Daoy (cell line): ENCODE measurements at places on chromosomes 5 and 9.

DNA sequence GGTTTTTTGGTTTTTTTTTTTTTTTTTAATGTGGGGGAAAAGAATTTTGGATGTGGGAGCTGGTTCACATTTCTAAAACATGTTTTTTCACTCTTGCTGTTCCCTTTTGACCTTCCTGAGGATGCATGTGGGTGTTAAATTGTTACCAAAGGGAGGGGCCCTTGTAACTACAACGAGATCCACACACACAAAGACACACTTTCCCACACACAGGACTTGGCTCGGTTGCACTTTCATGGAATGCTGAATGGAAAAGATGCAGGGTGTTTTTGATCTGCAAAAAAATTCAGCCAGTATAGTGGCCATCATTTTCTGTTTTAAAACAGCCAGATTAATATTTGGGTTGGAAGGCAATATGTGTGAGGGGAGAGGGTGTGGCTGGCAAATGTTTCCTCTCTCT lies 576.9 kb downstream of the EBF1 start:
- no peak for DNase-seq

DNA sequence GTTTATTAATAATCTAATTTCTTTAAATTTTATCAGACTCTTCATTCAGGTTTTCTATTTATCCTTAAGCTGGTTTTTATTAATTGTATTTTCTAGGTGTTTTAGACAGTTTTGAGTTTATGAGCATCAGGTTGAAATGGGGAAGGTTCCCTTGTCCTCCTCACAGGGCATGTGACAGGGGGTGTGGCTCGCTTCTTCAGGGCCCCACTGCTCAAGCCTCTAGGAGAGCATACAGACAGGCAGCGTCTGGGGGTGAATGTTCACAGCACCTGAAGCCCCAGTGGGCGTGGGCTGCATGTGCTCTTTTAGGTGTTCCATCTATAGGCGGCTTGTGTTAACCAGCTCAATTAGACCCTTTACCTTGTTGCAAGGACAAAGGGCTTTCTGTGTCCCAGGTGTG lies 78.2 kb upstream of the RUFY1 start:
- DNase-seq = no peak

GRCh38 chr5:94613583-94613982 lies 4.8 kb downstream of the KIAA0825 start:
- DNase-seq = peak; percentile 19

- DNase-seq = no peak
These were observed 25.9 kb downstream of the CDC42SE2 start for GRCh38 chr5:131289738-131290137.

DNA sequence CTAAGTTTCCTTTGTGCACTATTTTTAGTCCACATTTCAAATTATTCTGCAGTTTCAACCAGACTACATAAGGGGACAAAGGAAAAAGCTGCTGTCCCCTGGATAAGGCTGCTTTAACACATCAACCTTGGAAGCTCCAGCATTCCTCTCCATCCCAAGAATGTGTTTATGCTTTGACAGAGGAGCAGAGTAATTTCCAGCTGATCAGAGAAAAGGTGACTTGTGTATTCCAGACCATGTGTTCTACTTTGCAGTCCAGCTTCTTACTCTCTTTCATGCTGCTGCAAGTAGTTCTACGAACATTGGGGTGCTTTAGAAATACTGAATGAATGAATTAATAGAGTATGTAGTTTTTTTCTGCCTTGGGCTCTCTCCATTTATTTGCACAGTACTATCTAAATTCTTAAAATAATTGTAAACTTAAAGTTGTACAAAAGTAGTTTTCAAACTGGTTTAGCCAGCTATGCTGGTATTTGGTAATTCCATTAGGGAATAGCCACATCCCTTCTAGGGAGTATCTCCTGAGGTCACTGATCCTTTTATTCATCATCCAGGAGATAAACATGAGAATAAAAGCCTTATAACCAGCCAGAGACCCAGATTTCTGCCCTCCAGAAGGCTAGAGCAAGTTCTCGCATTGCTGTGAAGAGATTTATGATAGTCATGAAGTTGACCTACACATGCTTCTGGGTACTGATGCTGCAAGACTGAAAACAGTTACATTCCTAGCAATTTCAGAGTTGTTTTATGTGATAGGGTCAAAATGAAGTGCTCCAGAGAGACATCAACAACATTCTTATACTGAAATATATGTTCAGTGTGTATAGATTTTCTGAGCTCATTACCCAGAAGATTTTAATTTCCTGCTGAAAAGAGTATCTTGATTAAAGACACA lies 215.2 kb downstream of the COMMD10 start:
- no peak for DNase-seq

GRCh38 chr9:28197653-28198052 lies 624.4 kb upstream of the C9orf72 start:
- no peak for DNase-seq

DNA sequence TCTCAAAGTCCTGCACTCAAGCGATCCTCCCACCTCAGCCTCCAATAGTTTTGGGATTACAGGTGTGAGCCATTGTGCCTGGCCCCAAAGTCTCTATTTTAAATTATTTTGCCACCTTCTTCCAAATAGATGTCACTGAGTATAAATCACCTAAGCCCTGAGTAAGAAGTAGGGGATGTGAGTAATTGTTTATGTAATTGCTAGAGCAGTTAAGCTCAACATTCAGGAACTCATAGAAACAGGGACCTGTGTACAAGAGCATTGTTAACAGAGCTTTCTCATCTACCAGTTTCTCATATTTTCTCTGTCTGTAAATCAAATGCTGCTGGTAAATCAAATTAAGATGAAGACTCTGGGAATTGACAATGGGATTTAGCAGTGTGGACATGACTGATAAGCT lies 26.3 kb downstream of the CDK7 start:
- DNase-seq = no peak
